ENCODE measurements at places on chromosomes 7 and 10. TPM values are rescaled to one million over a fixed set of nuclear protein-coding genes. Genes with fewer than 3 reads are reported as not detected.

DNA sequence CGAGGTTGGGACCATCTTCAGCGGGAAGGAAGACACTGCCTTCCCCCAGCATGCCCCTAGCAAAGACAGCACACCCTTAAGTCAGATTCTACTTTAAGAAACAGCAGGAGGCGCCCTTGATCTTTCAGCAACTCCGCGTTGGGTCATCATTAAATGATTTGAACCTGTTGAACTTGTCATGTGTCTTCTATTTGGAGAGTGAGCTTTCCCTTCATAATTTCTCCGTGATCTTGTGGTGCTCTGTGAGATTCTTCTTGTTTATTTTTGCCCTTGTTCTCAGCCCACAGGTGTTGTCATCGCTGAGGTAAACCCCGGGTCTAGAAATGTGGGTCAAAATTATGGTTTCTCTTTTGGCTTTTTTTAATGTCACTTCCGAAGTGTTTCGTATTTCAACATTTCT, 49.5 kb upstream of the PITRM1 start:
- DNase-seq = no peak

DNA sequence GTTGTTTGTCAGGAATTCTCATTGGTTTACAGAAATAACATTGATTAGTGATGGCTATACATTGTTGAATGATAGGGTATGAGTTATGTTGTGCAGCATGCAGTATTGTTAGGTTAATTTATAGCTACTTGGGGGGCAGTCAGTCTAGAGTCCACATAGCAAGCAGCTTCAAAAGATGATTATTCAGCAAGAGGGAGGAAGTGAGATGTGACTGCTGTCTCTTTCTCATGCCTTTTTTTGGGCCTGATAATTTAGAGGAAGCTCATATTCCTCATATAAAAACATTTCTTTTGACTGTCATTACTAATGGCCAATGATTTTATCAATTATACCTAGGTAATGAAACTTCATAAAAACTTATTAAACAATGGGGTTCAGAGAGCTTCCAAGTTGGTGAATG, 3.4 kb upstream of the TBRG4 start:
- no peak for DNase-seq

DNA sequence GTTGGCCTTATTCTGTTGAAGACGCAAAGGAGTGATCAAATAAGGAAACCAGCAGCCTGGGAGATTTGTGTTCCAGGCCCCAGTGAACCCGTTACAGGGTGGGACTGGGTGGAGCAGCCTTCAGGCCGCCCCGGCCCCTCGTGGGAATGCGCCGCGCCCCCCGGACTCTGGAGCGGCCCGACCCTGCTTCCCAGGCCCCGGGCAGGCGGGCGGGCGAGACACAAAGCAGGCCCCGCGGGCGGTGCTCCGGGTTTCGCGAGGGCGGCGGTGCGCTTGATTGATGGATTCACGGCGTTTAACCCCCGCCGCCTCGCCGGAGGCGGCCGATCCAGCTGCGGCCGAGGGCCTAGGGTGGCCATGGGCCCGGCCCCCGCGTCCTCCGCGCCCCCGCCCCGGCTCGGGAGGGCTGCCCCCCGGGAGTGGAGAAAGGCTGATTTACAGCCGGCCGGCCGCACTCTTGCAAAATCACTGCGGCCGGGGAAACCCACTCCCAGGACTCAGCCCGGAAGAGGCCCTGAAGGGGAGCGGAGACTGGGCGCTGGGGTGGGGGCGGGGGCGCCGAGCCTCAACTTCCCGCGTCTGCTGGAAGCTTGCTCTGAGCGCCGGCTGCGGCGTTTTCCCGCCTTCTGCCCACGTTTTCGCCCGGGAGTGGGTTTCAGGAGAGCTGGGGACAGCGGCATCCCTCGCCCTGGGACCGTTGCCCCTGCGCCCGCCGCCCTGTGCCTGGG, 299.6 kb upstream of the NFE2L3 start:
- DNase-seq = peak; percentile 75

GRCh38 chr7:139457153-139457946, 26.1 kb downstream of the KLRG2 start:
- no peak for DNase-seq

GRCh38 chr7:155373359-155374273, 75.9 kb downstream of the INSIG1 start:
- peak; percentile 60 for DNase-seq

- DNase-seq = no peak
Measured at GRCh38 chr7:89332026-89332425, 536.5 kb upstream of the TEX47 start.

DNA sequence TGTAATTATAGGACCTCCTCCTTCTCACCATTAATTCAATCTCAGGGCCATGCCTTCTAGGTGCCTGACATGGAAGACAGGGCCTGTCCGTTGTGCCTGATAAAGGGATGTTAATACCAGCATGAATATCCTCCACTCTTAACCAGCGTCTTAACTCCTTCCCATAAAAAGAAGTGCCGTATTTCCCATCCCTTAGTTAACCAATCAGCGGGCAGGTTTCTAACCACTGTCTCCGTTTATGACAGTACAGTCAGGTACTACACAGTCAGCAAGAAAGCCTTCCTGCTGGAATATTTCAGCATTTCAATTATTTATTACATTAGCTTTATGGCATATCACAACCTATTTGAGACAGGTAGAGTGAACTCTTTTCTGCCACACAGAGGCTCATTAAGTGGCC, 308.6 kb upstream of the FZD8 start:
- DNase-seq = no peak

GRCh38 chr7:20305726-20306125, 25.0 kb upstream of the ITGB8 start:
- no peak for DNase-seq

TMEM120A gene
- 36.1 TPM for total RNA-seq

PPP1R17 gene
- total RNA-seq = not detected

HGF gene
- not detected for total RNA-seq

Measured in activated CD4-positive, alpha-beta T cell treated with anti-CD3 and anti-CD28 coated beads, Interleukin-2, amount 10 ng/mL, durations not matched to agents 24 days and 14 days (primary cell).